ENCODE measurements at places on chromosomes 16 and 17.

GRCh38 chr16:57637424-57637823, 9.0 kb downstream of the ADGRG1 start:
- DNase-seq, result no peak

DNA sequence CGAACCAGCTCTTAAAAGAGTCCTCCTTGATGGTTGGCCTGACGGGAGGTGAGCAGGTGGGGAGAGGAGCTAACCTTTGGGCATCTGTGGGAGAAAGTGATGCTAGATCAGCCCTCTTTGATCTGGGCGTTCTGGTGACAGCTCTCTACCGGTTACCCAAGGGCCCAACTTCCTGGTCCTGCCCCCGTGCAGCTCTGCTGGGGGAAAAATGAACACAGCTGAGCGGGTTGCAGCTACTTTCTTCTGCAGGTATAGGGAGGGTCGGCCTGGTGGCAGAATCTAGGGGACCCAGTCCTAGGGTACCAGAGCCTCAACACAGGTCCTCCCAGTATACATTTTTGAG, 2.9 kb downstream of the SHISA9 start:
- DNase-seq, result no peak

DNA sequence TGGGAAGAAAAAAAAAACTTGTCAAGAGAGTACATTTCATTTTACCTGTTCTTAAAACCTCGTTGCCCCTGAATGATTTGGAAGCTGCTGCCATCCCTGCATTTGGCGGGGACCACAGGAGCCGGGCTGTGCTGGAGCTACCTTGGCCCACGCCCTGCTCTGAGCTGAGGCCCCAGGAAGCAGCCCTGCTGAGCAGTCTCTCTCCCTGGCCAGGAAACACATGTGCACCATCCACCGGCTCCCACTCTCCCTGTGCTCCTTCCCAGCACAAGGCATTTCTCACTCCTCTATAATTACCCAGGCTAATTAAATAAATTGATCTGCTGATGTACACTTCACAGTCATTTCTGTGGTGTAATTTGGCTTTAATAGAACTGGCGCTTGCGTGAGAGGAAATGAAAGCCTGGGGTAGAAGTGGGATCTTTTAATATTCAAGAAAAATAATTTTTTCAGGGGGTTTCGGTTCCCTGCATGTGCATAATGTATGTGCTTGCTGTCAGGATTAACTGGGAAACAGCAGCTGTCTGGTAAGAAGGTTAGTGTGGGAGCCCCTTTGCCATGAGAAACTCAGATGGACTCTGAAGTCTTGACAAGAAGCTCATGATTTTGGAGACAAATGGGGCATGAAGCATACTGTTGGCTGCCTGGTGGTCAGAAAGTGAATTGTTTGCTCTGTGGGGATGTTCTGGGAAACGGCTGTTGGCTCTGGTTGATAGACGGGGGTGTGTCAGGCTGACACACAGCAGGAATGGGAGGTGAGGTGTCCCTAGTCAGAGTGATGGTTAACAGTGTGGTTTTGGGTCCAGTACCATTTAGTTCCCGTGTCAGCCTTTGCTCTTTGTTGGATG, 252.3 kb upstream of the EEF2KMT start:
- no peak for DNase-seq

- no peak for DNase-seq
Observed at GRCh38 chr17:78694805-78695531, 87.1 kb downstream of the CYTH1 start.

- no peak for DNase-seq
Observed at GRCh38 chr16:88968589-88969280, 8.3 kb downstream of the CBFA2T3 start.

GRCh38 chr16:83996481-83997252, 28.6 kb downstream of the NECAB2 start:
- DNase-seq, result no peak
